Tibial nerve (tissue), 4 donors: ENCODE measurements at places on chromosomes 1 and 21.

DNA sequence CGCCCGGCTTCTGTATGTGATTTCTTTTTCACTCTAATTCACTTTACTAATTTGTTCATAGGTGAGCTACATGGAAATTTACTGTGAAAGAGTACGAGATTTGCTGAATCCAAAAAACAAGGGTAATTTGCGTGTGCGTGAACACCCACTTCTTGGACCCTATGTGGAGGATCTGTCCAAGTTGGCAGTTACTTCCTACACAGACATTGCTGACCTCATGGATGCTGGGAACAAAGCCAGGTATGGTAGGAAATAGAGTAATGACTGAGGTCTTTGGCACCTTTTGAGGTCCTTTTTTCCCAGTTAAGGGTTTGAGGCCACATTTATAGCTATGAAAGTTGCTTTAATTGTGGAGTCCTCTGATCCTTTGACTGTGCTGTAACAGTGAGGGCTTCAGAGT lies 56.9 kb downstream of the KIF1B start:
- no peak for DNase-seq

DNA sequence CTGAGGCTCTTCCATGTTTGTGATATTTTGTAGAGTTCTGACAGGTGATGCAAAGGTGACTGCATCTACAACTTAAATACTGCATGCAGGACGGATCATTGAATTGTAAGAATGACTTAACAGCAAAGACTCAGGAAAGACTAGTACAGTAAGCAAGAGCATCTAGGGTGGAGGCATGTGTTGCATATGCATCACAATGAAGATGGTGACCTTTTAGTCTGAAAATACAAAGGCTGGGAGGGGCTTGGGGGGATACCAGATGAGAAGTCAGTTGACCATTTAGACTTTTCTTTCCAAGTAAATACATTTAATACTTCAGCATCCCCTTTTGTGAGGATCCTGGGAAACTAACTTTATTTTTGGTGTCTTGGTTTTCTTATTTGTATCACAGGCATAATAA lies 145.5 kb downstream of the NUF2 start:
- DNase-seq, result no peak

DNA sequence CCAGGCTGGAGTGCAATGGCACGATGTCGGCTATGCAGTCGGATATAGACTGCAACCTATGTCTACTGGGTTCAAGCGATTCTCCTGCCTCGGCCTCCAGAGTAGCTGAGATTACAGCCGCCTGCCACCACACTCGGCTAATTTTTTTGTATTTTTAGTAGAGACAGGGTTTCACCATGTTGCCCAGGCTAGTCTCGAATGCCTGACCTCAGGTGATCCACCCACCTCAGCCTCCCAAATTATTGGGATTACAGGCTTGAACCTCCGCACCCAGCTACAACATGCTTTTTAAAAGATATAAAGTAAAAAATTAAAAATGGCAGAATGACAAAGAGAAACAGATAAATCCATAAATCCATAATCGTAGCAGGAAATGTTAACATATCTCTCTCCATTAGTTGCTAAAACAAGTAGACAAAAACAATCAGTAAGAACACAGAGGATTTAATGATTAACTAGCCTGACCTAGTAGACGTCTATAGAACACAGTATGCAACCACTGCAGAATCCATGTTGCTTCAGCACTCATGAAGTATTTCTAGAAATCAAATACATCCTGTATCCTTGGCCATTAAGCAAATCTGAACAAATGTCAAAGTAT lies 59.9 kb upstream of the SPOCD1 start:
- DNase-seq, result no peak

DNA sequence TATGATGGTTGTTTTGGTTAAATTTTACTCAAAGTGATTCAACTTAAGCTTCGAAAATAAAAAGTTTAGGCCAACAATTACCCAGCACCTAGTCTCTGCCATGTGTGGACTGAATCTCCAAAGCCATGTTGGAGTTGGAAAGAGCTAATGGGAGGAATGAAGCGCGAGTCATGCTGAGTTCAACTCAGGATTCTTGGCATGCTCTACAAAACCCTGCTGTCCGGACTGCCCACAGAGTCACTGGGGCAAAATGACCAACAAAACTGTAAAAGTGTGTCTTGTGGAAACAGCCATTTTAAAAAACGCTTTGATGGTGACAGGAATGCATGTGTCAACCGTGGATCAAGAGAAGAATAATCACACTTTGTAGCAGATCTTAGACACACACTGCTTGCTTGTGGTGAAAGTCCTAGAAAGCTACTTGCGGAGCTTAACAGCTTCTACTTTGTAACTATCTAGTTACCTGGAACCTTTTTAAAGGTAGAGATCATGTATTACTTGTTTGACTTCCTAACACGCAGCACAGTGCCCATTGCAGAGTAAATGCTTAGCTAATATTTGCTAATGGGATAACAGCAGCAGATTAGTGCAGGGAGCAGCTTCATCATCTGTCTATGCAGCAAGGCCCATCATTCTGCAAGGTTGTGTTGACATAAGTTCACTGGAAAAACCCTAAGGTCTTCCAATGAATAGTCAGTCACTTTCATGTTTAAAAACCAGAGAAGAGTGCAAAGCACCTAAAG lies 7.0 kb upstream of the GBP6 start:
- DNase-seq, result no peak

DNA sequence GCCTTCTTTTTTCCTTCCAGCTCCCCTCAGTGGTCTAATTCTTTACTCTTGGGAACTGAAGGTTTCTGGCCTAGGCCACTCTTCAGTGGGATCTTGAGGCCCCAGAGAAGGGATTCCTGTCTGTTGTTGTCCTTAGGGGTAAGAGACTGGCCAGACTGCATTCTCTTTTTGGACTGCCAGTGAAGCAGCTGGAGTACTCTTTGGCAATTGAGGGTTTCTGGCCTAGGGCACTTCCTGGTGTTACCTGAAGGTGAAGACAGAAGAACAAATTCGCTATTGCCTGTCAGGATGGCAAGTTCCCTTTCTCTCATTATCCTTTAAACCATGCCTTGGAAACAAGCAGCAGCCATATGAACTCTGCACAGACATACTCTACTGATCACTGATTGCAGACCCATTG lies 286.6 kb upstream of the ZP4 start:
- no peak for DNase-seq

- no peak for DNase-seq
Measured at GRCh38 chr1:27598902-27599528, 4.9 kb downstream of the AHDC1 start.

DNA sequence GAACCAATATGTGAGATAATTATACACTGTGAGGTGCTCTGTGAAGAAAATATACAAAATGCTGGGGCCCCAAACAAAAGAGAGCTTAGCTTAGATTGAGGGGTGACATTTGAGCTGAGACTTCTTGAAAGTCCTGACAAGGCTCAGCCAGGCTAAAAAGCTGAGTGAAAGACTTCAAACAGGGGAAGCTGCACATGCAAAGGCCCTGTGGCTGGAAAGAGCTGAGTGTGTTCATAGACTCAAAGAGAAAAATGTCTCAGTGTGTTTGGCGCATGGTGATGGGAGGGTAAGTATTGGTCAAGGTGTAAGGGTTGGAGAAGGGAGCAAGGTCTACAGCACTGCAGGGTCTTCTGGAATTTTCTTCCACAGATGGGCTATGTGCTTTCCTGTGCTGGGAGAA lies 127.2 kb upstream of the KLHDC7A start:
- DNase-seq, result no peak

GRCh38 chr21:41680444-41681347 lies 86.2 kb downstream of the RIPK4 start:
- no peak for DNase-seq

DNA sequence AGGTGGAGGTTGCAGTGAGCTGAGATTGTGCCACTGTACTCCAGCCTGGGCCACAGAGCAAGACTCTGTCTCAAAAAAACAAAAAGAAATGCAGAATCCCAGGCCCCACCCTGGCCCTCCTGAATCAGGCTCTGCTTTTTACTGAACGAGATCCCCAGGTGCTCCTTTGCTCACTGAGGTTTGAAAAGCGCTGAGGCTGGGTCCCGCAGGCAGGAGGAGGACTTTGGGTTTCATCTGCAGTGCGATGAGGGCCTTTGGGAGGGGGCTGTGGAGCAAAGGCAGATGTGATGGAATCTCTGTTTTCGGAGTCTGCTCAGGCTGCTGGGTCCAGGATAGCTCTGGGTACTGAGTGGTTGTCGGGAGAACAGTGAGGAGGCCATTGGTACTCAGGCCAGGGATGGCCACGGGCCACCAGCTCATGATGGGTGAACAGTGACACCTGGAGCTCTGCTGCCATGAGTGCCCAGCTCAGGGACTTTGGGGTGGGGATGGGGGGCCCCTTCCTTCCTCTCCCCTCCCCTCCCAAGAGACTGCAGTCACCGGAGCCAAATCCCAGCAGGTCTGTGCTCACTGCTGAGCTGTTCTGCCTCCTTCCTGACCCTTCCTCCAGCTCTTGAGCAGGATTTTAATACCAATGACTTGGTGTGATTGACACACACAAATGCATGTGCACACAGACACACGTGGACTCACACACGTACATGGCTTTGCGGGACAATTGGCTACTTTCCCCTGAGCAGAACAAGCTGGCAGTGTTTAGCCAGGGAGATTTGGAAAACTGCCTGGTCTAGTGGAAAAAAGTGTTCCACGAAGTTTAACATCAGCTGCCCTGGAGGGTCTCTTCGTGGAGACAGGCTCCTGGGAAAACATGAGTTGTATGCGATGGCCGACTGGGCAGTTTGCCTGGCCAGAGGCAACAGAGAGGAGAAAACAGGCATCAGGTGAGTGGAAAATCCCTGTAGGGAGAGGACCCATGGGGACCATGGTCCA lies 3.6 kb upstream of the DHRS3 start:
- no peak for DNase-seq

DNA sequence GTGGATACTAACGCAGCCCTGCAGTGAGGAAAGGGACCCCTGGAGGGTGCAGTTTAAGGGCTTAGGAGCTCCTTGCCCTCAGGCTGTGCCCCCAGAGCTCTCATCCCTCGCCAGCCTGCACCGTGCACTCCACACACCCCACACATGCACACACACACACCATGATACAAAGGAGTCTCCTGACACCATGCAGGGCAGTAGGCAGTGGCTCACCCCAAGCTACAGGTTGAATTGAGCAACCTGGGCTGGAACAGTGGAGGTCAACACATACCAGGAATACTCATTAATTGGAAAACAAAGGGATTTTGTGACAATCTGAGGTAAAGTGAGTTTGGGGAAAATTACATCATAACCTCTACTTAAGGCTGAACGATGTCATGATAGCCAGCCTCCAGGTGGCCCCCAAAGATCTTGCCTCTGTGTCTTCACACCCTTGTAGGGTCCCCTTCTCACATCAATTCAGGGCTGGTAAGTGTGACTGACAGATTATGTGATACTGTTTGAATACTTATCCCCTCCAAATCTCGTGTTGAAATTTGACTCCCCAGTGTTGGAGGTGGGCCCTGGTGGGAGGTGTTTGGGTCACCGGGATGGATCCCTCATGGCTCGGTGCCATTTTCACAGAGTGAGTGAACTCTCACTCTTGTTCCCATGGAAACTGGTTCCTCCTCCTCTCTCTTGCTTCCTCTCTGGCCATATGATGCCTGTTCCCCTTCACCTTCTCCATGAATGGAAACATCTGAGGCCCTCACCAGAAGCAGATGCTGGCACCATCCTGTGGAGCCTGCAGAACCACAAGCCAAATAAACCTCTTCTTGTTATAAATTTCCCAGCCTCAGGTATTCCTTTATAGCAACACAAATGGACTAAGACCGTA lies 111.0 kb upstream of the RAB4A start:
- no peak for DNase-seq

DNA sequence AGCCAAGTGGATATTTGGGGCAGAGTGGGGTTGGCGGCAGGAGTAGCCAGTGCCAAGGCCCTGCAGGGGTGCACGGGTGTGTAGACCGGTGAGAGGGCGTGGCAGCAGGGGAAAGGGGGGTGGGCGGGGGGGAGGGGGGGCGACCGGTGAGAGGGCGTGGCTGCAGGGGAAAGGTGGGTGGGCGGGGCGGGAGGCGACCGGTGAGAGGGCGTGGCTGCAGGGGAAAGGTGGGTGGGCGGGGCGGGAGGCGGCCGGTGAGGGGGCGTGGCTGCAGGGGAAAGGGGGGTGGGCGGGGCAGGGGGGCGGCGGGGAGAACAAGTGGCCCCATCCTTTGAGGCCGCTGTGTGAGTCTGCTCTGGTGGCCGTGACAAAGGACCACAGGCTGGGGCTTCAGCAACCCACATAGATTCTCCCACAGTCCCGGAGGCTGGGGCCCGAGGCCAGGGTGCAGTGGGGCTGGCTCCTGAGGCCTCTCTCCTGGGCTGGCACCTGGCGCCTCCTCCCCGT lies 25.8 kb downstream of the RRP1 start:
- DNase-seq, result no peak

DNA sequence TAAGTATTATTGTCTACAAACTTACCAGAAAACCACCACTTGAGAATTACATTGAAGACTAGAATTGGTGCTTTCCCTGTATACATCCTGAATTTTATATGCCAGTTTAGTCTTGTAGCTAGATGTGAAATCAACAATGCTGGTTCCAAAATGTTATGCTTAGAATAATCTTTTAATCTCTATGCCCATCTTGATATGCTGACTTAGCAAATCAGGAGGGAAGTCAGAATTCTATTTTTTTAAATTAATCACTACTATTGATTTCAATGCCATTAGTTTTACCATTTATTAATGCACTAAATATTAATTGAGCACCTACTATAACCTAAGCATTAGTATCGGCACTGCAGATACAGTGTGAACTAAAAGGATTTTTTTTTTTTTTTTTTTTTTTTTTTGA lies 641.6 kb upstream of the ADGRL4 start:
- no peak for DNase-seq

GRCh38 chr1:108033550-108033951 lies 68.6 kb upstream of the VAV3 start:
- DNase-seq, result no peak

- DNase-seq, result no peak
Measured at GRCh38 chr1:185054365-185055060, 9.2 kb downstream of the RNF2 start.

DNA sequence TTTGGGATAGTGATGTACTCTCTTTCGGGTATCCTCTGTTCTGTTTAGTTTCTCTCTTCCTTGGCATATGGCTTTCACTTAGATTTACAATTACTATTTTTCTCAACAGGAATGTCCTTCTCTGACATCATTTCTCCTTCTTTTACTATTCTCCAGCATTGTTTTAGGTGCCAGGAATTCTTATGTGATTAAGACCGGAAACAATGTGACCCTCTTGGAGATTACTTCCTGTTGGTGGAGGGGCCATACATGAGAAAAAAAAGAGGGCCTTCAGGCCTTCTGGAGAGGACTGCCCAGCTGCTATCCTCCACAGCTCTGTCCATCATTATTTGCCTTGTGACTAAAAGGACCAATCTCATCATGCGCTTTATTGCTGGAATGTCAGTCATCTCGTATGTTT lies 50.4 kb upstream of the ADAMTS5 start:
- DNase-seq, result no peak
